GDM1 (cell line): ENCODE measurements at places on chromosomes 13 and 19.

GRCh38 chr13:99367663-99368448 lies 60.7 kb upstream of the GPR183 start:
- no peak for DNase-seq

GRCh38 chr13:35760735-35761281 lies 284.3 kb upstream of the MAB21L1 start:
- no peak for DNase-seq

DNA sequence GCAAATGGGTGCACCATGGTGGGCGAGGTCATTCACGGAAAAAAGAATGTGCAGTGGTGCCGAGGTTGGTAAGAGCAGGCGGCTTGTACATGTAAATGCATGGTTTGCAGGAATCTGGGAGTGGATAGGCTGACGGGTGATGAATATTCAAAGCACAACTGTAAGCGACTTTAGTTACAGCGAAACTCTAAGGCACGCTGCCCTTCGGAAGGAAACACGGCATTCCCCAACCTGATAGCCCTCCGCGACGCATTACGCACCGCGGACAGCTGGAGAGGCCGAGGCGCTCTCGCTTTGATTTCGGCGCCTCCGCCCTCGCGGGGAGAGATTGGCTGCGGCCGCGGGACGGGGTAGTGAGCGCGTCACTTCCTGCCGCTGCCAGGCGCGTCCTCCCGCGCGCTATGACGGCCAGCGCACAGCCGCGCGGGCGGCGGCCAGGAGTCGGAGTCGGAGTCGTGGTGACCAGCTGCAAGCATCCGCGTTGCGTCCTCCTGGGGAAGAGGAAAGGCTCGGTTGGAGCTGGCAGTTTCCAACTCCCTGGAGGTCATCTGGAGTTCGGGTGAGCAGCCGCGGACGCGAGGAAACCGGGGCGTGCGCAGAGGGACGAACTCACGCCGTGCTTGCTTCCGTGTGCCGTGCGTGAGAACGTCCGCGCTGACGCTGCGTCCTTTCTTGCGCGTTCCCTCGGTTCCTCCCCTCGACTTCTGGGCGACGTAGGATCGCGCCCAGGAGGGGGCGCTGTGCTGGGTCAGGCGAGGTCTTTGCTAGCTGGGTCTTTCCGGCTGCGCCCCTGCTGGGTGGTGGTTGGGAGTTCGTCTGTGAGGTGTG lies at the start of gene NUDT15:
TSS of gene NUDT15 (plus strand) at position 381 of the 828 bp plus-strand sequence. CDS start at position 402, 21 bp downstream.
- peak; percentile 97 for DNase-seq

- DNase-seq, result peak; percentile 67
Observed at GRCh38 chr19:1942078-1942933, 1.3 kb downstream of the CSNK1G2 start.

- no peak for DNase-seq
Observed at GRCh38 chr19:42291435-42291810, 10.5 kb upstream of the PRR19 start.

GRCh38 chr13:40398065-40398464 lies 268.4 kb downstream of the FOXO1 start:
- no peak for DNase-seq

GRCh38 chr13:50071379-50071778 lies 56.1 kb downstream of the KCNRG start:
- DNase-seq, result no peak

DNA sequence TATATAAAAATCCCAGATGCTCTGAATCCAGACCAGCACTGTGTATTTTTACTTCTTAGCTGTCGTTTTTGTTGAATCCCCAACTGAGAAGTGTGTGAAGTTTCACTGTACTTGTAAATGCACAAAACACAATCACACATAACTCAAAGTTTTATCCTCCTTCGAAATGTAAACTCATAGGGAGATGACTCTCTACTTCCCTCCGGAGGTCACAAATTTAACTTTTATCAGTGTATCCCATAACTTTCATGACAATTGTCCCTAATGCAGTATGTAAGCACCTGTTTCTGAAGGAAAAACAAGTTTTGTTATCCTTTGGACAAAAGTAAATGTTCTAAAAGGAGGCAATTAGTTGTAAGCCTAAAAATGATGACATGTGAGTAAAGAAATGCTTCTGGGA lies 665.0 kb upstream of the SLITRK6 start:
- DNase-seq, result no peak

- DNase-seq, result no peak
Observed at GRCh38 chr13:50521831-50522149, 321.7 kb downstream of the DLEU7 start.

GRCh38 chr19:13977803-13978202 lies 25.5 kb downstream of the DCAF15 start:
- DNase-seq, result no peak

- no peak for DNase-seq
Observed at GRCh38 chr13:84684048-84684662, 801.9 kb upstream of the SLITRK1 start.

DNA sequence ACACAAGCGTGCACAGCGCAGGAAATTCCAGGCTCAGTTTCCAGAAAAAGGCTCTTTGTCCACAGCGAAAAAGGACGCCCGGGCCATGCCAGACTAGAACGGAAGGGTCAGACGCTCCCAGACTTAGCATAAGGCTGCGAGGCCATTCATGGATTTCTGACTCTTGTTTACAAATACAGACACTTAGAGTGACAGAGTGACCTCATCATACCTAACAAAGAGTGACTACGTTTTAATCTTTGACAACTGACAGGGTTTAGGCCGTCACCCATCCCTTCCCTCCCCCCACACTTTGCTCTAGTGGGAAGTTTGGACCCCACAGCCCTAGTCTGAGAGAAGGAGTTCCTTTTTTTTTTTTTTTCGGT lies 418 bp upstream of the ZNF709 start:
- DNase-seq, result no peak

DNA sequence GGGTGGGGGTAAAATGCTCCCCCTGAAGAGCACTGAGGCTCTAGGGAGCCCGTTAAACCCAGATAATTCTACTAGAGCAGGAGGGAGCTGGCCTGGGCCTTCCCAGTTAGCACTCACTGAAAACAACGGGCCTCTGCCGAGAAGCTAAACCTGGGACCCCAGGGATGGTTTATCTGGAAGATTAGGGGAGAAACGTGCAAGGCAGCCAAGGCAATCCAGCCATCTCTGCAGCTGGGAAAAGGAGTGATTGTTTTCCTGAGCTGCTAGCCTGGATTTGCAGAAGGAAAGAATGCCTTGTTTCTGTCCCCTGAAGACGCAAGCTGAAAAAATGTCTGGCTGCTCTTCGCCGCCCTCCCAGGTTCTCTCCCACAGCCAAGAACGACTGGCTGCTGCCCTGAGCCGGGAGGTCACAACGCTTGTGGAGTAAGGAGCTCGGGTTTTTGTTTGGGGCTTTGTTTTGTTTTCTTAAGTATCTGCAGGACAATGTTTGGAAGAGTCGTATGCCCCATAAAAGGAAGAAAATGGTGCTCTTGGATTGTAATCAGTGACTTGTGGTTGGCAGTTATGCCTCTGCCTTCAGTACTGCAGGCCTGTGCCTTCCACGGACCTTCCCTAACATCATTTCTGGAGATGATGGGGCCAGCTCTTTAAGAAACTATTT lies 31.5 kb downstream of the COL4A2 start:
- no peak for DNase-seq
